Fibroblast of lung (primary cell): ENCODE measurements at places on chromosomes 5 and 9. TPM values are rescaled to one million over a fixed set of nuclear protein-coding genes. Genes with fewer than 3 reads are reported as not detected.
A peak's percentile ranks its signal among the peaks of the same experiment; 100 is the strongest.

Gene PNPLA7
- polyA plus RNA-seq: 0.20 and 0.23 TPM in 2 replicates

Gene SLC46A2
- polyA plus RNA-seq: not detected in 2 replicates

DNA sequence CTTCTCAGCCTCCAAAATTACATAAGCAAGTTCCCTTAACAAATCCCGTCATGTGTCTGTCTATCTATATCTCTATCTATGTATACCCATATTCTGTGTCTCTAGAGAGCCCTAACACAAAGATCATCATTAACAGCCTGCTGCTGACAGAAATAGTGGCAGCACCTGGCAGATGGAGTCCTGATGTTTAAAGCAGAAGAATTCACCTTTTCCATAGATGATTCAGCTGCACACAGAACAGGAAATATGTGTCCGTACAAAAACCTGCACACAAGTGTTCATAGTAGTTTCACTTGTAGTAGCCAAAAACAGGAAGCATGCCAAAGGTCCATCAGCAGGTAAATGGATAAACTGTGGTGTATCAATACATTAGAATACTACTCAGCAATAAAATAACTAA lies 45.0 kb upstream of the ACO1 start:
- H3K4me1 ChIP-seq: no peaks in the 10 kb centered on the region
- H3K27ac ChIP-seq: no peak overlapping the region
- no peaks in the 10 kb centered on the region for H3K27me3 ChIP-seq
- H3K4me3 ChIP-seq: no peak overlapping the region
- no peak for DNase-seq

GRCh38 chr5:14143841-14144585 lies 871 bp downstream of the TRIO start:
- DNase-seq: peak; percentile 45
- peak overlapping the region; percentile 99 for H3K4me3 ChIP-seq
- peaks cover 11% of the 10 kb centered on the region for H3K4me1 ChIP-seq
- no peaks in the 10 kb centered on the region for H3K27me3 ChIP-seq
- H3K36me3 ChIP-seq: peaks cover 7% of the 10 kb centered on the region

- H3K27ac ChIP-seq: no peak overlapping the region
- H3K4me3 ChIP-seq: no peak overlapping the region
- no peaks in the 10 kb centered on the region for H3K27me3 ChIP-seq
- H3K4me1 ChIP-seq: no peaks in the 10 kb centered on the region
- no peak for DNase-seq
These were observed 54.8 kb upstream of the PAM start for GRCh38 chr5:102700120-102700831.

- no peaks in the 10 kb centered on the region for H3K36me3 ChIP-seq
- H3K27ac ChIP-seq: no peak overlapping the region
- no peaks in the 10 kb centered on the region for H3K4me1 ChIP-seq
- no peak for DNase-seq
- H3K4me3 ChIP-seq: no peak overlapping the region
These were observed 25.4 kb upstream of the RASA1 start for GRCh38 chr5:87242242-87242641.

DNA sequence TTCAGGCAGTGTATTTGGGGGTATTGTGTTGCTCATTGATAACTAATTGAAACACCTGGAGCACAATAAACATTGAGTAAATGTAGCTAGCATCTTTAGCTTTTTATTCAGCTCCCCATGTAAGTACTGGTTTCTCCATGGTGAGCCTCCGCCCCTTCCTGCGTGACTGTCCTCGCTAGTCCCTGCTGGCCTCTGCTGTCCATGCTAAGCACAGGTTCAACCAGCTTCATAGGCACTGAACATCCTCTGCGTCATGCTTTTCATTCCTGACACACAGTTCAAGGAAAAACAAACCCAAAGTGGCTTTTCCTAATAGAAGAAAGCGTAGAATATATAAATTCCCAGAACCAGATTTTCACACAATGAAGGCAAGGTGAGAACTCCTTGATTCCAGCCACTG lies 27.3 kb upstream of the DAP start:
- no peak overlapping the region for H3K27ac ChIP-seq
- H3K36me3 ChIP-seq: no peaks in the 10 kb centered on the region
